NCI-H1436 (cell line): ENCODE measurements at places on chromosomes 1 and 21.

GRCh38 chr1:22808676-22809483 is 98.2 kb downstream of the EPHB2 start:
- DNase-seq = no peak

- no peak for DNase-seq
These were observed 73.6 kb downstream of the C1orf94 start for GRCh38 chr1:34250342-34250741.

- no peak for DNase-seq
These were observed 9.7 kb upstream of the PPIE start for GRCh38 chr1:39729030-39729429.

- no peak for DNase-seq
These were observed 189.5 kb downstream of the DENND1B start for GRCh38 chr1:197585809-197586208.

DNA sequence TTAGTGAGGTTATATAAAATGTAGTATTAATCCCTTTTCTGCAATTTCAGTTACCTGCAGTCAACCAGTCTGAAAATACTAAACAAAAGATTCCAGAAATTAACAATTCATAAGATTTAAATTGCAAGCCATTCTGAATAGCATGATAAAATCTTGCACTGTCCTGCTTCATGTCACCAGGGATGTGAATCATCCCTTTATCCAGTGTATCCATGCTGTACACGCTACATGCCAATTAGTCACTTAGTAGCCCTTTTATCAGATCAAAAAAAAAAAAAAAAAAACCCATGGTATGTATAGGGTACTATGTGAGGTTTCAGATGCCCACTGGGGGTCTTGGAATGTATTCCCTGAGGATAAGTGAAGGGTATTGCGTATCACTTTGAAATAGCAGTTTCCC is 191.3 kb upstream of the HP1BP3 start:
- no peak for DNase-seq
